NCI-H446 treated with DMSO at 0.1 percent for 48 hours (cell line): ENCODE measurements at places on chromosomes 1 and 21.

DNA sequence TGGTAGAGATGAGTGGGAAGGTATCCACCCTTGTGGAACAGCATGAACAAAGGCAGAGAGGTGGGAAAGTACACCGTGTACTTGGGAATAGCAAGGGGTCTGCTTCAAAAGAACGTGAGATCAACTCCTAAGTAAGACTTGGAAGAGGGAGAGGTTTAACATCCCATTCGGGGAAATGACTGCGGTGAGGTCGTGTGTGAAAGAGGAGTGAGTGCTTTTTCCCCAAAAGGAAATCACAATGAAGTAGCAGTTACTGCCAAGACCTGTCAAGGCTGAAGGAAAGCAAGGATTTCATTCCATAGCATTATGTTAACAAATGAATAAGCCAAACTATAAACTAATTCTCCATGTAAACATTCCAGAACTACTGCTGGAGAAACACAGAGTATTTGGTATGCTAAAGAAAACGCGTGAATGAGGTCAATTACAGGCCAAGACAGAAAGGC, 20.0 kb upstream of the SYDE2 start:
- DNase-seq = no peak

GRCh38 chr1:34915521-34915920, 13.9 kb downstream of the DLGAP3 start:
- no peak for DNase-seq

GRCh38 chr1:66723985-66724384, 28.3 kb upstream of the DYNLT5 start:
- no peak for DNase-seq

GRCh38 chr1:41537788-41538351, 53.4 kb upstream of the EDN2 start:
- no peak for DNase-seq

- DNase-seq = no peak
Measured at GRCh38 chr1:205118752-205119151, 3.0 kb downstream of the RBBP5 start.

DNA sequence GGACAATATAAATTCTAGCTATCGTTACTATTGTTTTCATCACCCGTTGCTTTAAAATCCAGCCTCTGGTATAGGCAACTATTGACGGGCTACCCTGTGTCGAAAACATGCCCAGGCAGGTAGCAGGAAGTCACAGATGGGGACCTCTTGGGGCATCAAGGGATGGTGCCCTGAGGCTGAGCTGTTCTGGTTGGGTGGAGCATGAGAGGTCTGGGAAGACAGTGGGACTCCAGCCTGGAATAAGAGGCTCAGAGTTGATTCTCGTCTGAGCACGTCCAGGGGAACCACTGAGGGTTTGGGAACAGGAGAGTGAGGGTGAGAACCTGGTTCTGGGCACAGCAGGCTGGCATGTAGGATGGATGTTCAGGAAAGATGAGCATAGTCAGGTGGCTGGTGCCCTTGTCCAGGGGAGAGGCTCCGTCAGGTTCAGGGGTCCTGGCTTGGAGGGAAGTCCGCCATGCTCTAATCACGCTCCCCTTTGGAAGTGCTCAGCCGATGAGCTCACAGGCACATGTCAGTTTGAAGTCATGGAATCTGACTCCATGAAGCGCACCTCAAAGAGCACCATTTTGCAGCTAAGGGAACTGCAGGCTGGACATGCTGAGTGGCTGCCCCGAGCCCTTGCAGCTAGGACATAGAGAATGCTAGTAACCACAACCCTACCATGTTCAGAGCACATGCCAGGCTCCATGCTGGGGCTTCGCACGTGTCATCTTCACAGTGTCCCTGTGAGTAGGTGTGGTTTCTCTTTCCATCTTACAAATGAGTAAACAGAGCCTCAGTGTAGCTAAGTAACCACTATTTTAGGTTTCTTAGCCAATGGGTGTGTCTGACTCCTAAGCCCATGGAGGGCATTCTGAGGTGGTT, 21.0 kb downstream of the PCSK9 start:
- no peak for DNase-seq

DNA sequence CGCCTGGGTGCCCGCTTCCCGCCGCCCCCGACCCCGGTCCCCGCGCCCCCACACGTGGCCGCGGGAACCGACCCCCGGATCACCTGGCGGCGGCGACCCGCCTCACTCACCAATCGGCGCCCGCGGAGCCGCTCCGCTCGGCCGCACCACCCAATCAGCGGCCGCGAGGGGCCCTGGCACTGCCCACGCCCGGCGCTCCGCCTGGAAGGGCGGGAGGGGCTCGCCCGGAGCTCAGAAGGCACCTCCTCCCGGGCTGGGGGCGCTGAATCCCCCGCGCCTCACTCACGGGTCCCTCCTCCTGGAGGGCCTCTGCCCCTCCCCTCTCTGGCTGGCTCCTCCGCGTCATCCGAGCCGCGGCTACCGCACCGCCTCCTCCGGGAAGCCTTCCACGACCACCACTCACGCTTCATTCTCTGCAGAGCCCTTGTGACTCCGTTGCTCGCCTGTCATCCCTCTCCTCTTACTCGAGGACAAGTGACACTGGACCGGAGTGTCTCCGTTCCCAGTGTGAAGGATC, 374 bp downstream of the SH2D5 start:
- DNase-seq = peak; percentile 57

- no peak for DNase-seq
Measured at GRCh38 chr1:25467193-25467592, 36.5 kb downstream of the MACO1 start.

DNA sequence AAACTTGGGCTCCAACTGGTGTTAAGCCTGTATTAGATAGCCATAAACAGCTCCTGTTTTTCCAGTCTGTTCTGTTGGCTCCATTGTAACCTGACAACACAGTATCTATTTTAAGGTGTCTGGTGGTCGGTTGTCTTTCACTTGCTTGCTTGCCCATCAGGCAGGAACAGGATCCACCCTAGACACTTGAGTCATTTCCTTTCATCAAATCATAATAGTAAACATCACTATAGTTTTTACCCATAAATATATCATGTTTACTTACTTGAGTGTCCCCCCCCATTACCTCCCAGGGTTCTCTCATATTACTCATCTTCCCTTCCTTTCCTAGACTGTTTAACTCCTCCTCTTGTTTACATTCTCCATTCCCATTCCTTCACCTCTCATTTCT, 2.9 kb downstream of the DDI2 start:
- DNase-seq = no peak

- no peak for DNase-seq
Measured at GRCh38 chr1:246761396-246761795, 37.2 kb downstream of the SCCPDH start.

GRCh38 chr1:244022311-244022710, 28.8 kb upstream of the ZBTB18 start:
- no peak for DNase-seq

DNA sequence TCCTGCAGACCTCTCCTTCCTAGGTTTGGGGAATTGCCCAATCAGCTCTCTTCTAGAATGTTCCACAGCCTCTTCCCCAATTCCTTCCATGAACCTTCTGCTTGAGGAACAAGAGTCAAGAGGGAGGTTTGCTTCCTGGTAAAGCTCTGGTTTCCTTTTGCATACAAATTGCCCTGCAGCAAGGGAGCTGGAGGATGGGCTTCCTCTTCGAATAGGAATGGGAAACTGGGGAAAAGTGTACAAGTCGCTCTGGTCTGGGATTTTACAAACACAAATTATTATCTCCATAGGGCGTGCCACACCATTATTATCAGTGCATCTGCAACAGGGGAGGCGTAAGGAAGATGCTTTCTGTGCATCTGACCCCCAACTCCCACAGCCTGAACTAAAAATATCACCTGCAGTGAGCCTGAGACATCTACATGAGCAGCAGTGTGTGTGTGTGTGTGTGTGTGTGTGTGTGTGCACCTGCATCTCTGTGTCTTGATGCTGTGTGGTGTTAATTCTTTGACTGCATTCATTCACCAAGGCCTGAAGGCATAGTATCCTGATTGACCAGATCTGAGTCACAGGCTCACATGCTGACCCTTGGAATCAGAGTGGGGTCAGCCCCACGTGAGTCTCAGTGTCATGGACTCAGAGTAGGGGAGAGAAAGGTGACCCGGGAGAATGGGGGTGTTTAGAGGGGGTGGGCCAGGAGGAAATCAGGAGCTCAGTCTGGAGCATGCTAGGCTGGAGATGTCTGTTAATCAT, 272.9 kb downstream of the KAZN start:
- no peak for DNase-seq

GRCh38 chr1:82268826-82269225, 468.1 kb downstream of the ADGRL2 start:
- DNase-seq = no peak

DNA sequence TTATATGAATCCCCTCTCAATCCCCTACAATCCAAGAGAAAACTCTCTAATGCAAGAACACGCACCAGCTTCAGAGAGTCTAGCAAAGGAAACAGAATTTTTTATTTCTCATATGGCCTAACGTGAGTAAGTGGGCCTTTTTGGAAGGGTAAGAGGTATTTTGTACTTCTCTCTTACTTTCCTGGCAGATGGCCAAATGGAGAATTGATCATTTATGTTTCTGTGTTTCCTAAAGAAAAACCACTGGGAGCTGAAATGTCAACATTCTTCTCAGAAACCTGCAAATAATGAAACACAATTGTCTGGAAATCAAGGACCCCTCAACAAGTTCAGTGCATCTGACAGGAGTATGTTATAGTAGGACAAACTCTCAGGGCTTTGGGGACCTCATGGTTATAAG, 176.4 kb upstream of the C8B start:
- no peak for DNase-seq

- no peak for DNase-seq
Measured at GRCh38 chr1:178055779-178056471, 38.0 kb upstream of the RASAL2 start.

DNA sequence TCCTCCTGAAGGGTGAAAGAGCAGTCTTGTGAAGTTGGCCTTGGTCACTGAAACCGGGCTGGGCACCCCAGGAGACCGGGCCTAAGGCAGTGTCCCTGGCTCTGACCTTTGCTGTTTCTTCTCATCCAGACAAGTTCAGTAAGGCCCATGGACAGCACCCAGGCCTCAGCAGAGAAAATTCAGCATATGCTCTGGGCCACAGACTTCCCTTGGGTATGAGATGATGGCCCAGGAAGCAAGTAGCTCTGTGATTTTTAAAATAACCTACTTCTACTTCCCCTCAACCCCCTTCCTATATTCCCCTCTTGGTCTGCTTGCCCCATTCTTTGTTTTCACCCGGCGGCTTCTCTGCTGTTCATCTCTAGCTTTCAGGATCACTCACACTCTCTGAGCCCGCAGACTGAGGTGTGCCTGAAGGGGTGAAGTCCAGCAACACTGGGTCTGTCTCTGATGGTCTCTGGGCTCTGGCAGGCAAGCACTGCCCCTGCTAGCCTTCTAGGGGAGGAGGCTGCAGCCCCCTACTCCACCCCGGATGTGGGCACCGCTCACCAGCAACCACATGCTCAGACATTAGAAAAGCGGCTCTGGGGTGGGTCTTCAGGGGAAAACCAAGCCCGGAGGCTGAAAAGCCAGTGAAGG, 2.9 kb upstream of the GPR25 start:
- no peak for DNase-seq

- DNase-seq = no peak
Measured at GRCh38 chr21:16308269-16308668, 578.5 kb downstream of the USP25 start.

- no peak for DNase-seq
Measured at GRCh38 chr1:42368096-42368795, 12.3 kb upstream of the RIMKLA start.

DNA sequence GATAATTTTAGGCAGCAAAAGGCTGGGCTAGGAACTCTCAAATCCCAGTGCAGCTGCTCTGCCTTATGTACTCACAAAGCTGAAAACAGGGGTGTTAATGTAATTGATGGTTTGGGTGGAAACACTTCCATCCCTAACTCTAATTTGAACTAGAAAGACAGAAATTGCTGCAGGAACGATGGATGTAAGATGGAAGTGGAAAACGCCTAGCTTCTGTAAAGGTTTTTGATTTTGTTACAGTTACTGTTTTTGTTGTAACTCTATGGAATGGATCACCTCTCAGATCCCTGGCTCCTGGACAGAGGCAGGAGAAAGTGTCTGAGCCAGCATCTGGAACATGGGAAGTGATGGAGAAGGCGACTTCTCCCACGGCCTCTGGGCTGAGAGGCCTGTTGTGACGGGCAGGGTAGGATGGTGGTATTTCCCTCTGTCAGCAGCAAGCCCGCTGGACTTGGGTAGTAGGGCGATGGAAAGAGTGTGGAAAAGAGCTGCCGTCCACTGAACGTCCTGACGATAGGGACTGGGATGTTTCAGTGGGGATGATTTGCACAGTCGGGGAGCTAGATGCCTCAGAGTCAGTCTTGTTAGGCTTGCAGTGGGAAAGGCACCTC, 1.6 kb downstream of the TRAF5 start:
- no peak for DNase-seq

DNA sequence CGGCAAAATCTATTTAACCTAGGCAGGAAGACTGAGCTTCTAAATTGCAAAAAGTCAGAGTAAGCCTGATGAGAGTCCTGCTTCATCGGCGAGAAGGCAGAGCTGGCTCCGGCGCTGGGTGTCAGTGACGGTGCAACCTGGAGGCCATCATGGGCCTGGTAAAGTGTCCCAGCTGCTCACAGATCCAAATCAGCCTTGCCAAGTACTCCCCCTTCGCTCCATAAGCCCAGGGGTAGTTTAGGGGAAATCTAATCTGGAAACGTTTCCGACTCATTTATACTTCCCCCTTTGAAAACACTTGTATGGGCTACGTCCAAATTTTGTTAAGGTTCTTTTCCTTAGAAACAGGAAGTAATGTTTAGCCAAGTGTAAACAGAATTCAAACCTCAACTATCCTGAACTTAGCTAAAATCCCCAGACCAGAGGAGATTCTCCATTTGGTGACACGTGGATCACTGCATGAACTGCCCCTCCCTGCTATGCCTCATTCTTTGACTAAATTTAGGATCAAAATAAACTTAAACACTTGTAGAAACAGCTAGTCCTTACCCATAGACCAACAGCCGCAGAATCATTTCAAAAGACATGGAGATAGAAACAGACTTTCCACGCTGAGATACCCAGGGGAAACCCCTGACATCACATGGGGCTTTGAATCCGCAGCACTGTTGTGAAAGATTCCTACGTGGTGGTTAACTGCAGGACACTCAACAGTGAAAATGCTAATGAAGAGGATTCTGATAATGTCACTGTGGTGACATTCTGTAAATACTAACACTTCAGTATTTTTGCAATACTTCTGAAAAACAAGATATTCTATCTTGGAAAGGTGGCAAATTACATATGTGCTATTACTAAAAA, 172.7 kb downstream of the TGFBR3 start:
- DNase-seq = no peak

DNA sequence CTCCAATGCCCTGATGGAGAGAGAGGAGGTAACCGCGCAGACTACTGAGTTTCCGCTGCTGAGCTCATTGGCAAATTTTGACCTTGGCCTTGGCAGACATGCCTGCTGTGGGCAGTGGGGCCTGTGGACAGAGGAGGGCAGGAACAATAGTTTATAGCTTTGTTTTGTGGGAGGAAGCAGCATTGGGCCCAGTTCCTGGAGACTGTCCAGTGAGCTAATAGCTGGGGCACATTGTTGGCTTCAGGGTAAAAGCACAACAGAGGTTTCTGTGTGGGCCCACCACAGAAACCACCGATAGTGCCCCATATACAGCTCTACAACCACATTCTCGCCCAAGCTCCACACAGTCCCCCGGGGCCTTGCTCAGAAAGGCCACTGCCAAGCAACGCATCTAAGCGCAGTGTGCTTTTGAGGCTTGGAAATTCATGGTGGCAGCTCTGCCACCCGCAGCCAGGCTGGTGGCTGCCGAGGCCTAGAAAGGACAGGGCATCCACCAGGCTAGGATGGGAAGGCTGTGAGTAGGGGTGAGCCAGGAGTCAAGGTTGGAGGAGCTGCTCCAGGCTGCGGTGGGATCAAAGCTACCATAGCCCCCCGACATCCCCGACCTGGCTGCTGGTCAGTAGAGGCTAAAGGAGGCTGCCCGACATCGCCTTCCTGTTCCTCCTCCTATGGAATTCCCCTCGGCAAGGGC, 43.2 kb downstream of the NEK2 start:
- no peak for DNase-seq

GRCh38 chr1:226884966-226885820, 14.8 kb downstream of the PSEN2 start:
- no peak for DNase-seq
